ENCODE measurements at places on chromosomes 4 and X. TPM values are rescaled to one million over a fixed set of nuclear protein-coding genes. Genes with fewer than 3 reads are reported as not detected.

Gene PABPC5
- 2.3 TPM for total RNA-seq

Gene AFAP1
- total RNA-seq = 93.2 TPM

Gene SMIM31
- not detected for total RNA-seq

Gene TMEM255A
- not detected for total RNA-seq

Gene ITIH6
- total RNA-seq = not detected

Gene TEX13C
- not detected for total RNA-seq

Gene UBA1
- 218 TPM for total RNA-seq

Gene SRPX2
- total RNA-seq = 143 TPM

Gene MAGEA8
- not detected for total RNA-seq

Gene PHEX
- 1.1 TPM for total RNA-seq

Gene STARD8
- 20.2 TPM for total RNA-seq

Gene PABPC1L2A
- total RNA-seq = not detected

Gene PAGE2B
- not detected for total RNA-seq

Gene NLGN3
- 0.13 TPM for total RNA-seq

Gene GAK
- total RNA-seq = 52.4 TPM

Gene ARHGAP36
- total RNA-seq = under 0.01 TPM

Gene SEC31A
- 364 TPM for total RNA-seq

Gene CHRDL1
- not detected for total RNA-seq

Gene POU4F2
- total RNA-seq = not detected

Gene RNF175
- total RNA-seq = not detected

Gene CD38
- total RNA-seq = under 0.01 TPM

Gene CXXC4
- 0.36 TPM for total RNA-seq

Gene PRSS48
- not detected for total RNA-seq

Gene ERAS
- not detected for total RNA-seq

Gene SLC49A3
- 2.4 TPM for total RNA-seq

Gene SNX12
- 69.7 TPM for total RNA-seq

Gene ATOH1
- total RNA-seq = not detected

Gene NDP
- total RNA-seq = 1.2 TPM

Gene DCAF4L1
- total RNA-seq = 0.13 TPM

Gene DGAT2L6
- not detected for total RNA-seq

Gene MAP3K15
- 0.13 TPM for total RNA-seq

Gene XK
- 0.07 TPM for total RNA-seq

Gene UGT2B11
- not detected for total RNA-seq

Gene NAT8L
- 0.07 TPM for total RNA-seq

Gene FAM184B
- under 0.01 TPM for total RNA-seq

Gene ARAP2
- total RNA-seq = 2.1 TPM

Gene UGT2B17
- total RNA-seq = not detected

Gene EMCN
- 94.7 TPM for total RNA-seq

Gene HSFX4
- not detected for total RNA-seq

Gene BRCC3
- total RNA-seq = 36.1 TPM

Gene MAEA
- 62.9 TPM for total RNA-seq
